NCI-H187 (cell line): ENCODE measurements at places on chromosomes 3 and 15.
A peak's percentile ranks its signal among the peaks of the same experiment; 100 is the strongest.

DNA sequence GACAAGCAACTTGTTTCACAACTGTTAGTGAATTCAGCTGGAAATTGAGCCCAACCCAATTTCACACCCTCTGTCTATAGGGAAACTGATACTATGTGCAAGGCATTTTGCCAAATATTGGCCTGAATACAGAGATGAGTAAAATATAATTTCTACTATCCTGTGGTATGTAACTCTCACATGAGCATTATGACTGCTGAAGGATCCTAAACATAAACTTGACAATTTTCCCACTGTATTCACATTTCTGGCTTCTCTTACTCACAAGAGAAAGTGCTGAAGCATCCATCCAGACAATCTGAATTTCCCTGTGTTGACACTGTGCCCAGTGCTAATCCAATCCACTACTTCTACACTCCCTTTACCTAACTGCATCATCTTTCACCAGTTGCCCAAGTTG lies 28.4 kb downstream of the SERPINI2 start:
- DNase-seq: no peak

DNA sequence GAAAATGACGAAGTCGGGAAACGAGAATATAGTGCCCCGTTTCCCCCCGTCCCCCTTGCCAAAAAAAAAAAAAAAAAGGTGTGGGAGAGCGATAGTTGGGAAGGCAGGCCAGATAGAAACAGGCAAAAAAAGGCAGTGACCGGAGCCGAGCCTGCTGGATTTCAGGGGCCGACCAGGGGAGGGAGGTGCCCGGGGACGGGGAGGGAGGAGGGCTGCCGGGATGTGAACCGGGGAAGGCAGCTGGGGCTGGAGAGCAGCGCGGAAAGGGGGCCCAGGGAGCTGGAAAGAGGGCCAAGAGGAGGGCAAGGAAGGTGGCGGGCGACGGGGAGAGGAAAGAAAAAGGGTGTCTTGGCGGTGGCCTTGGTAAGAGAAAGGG lies 837 bp downstream of the LRRN1 start:
- DNase-seq: no peak

GRCh38 chr3:30628901-30629590 lies 22.6 kb downstream of the TGFBR2 start:
- DNase-seq: no peak

DNA sequence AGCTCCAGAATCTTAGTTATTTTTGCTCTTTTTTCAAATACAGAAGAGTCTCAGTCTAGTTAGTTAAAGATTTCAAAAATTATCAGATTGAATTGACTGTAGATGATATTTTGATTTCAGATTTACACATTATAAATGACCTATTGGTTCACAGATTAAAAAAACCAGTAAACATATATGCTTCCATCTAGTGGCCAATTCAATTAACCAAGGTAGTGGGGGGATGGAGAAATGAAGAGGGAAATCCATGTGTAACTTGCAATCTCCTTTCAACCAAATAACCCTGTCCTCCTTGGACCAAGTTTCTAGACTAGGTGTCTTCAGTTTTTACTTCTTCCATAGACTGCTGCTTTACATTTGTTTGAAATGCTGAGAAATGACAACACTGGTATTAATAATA lies 789.8 kb downstream of the ROBO1 start:
- DNase-seq: no peak

- DNase-seq: no peak
Measured at GRCh38 chr3:105170423-105170822, 196.3 kb upstream of the ALCAM start.

DNA sequence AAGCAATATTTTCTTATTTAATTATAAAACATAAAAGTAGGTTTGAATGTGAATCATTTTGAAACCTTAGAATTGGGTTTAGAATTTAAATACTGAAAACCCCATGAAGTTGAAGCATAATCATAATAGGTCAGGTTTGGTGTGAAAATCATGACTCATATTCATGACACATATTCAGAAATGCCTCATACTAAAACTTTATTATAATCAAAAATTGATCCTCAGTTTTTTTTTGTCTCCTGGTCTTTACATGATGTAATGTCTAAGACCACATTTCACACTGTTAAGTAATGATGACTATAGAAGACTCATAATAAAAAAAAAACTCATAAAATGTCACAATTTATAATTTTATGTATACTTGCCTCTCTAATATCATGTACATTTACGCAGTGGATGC lies 190.4 kb downstream of the FOXP1 start:
- DNase-seq: no peak

DNA sequence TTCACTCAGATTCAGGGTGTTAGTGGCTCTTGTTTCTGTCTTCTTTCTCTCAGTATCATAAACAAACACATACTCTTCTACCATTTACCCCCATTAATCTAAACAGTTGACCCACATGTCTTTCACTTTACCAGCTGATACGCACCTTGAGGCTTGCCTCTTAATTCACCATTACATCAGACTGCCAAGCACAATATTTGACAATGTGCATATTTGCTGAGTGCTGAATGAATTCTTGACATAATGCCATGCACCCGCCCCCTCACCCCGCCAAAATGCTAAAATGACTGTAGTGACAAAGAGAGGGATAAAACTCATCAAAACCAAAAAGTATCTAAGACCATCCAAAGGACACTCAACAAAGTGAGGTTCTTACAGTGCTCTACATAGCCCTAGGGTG lies 57.4 kb downstream of the NGLY1 start:
- no peak for DNase-seq

DNA sequence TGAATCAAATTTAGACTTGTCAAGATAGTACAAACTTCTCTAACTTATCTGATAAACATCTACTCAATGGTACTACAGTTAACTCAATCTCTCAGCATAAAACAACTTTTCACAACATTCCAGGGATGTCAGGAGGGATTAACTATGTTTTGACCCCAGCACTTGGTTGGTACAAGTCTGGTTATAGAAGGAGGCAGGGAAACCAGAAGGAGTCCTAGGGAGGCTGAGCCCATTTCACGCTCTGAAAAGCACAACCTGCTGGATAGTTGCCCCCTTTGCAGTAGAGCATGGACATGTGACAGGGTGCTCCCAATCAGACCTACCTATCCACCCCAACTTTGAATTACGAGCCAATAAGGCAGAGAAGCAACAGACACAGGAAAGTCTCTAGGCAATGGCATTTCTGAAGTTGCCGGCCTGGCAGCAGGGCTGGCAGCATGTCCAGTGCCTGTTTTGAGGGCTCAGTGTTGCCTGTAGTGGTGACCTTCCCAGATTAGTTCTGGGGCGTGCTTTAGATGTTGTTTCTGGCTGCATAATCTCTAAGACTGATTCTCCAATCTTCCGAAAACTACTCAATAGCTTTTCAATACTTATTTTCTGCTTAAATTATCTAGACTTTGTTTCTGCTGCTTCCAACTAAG lies 8.2 kb downstream of the ANKUB1 start:
- no peak for DNase-seq

GRCh38 chr3:125594125-125594524 lies 1.2 kb downstream of the OSBPL11 start:
- no peak for DNase-seq

DNA sequence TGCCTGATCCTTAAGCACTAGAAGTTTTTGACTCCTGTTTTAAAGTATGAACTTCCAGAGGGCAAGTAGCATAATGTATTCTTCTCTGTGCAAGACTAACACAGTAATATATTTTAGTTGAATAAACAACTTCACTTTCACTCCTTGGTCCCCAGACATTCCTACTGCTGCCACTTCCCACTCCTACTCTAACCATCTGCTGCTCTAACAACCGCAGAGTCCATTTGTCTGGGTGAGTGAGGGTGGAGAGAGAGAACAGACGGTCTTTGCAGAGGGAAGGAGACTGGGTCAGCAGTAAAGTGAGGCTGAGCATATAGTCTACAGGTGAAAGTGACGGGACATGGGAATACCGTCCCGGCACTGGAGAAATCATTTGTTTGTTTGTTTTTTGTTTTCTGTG lies 301.0 kb upstream of the SLCO3A1 start:
- DNase-seq: no peak

- no peak for DNase-seq
Measured at GRCh38 chr3:134796281-134797056, 1.4 kb downstream of the EPHB1 start.

DNA sequence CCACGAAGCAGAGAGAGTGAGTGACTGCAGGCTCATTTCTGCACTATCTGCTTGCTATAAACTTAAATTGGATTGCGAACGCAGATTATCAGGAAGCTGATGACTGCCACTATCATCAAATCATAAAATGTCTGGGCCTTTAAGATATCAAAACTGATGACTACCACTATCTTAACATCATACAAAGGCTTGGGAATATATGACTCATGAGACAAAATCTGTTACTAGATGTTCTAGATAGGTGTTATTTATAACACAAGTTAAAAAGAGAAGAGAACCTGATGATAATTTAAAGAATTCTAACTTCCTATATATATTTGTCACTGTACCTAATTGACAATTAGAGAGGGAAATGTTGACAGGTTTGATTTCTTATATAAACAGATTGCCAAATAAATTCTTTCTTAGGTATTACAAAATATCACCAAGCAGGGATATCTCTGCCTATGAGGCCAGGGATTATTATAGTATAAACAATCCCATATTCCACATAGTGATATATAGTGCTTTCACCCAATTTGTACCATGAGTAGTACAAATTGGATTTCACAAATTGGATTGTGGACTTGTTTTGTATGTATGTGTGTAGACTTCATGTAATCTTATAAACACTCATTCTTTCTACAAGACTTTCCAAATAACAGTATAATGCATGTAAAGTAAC lies 1157.2 kb downstream of the ROBO1 start:
- no peak for DNase-seq

DNA sequence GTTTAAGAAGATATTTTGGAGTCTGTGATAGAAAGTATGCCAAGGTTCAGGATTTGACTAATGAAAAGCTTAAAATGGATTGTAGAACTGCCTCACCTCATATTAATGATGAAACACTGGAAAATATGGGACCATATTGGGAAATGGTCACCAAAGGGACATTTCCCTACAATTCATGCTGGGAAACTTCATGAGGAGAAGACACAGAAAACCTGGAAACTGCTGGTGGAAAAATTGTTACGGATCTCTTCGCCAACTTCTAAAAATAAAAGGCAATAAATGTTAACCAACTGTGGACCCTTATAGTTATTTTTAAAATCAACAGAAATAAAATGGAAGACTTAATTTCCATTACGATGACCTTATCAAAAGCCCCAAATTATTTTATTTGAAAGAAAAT lies 97.6 kb upstream of the FRMD4B start:
- DNase-seq: no peak

GRCh38 chr3:171770689-171771620 lies 39.3 kb downstream of the PLD1 start:
- no peak for DNase-seq

DNA sequence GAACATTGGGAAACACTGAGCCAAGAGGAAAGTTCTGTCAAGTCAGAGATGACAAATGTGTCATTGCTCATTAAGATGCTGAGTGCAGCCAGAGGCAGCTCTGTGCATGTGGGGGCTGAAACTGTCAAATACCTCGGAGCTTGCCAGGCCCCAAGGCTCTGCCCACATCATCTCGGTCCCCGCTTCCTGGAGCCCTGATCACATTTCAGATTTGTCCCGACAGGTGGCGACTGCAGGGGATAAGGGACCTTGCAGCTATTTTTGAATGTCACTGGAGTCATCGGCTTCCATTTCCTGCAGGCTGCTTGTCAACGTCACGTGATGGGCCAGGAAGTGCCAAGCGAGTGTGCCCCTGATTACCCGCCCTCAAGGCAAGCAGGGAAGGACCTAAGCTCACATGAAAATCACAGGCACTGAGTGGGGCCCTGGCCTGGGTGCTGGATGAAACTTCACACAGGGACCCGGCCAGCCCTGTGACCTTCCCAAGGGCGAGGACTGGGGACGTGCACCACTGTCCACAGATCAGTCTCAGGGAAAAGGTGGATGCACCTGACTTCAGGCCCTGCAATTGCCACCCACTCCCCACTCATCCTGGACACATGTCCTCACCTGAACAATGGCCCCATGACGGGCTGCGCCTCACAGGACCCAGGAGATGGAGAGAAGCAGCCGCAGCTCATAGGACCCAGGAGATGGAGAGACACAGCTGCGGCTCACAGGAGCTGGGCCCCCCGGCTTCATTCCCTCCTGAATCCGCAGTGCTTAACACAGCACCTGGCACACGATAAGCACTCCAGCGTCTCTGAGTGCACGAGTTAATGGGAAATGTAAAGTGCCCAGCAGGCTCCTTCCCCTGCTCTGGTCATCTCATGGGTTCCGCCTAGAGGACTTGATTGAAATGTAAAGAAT lies 73.4 kb downstream of the NUP210 start:
- peak; percentile 52 for DNase-seq

DNA sequence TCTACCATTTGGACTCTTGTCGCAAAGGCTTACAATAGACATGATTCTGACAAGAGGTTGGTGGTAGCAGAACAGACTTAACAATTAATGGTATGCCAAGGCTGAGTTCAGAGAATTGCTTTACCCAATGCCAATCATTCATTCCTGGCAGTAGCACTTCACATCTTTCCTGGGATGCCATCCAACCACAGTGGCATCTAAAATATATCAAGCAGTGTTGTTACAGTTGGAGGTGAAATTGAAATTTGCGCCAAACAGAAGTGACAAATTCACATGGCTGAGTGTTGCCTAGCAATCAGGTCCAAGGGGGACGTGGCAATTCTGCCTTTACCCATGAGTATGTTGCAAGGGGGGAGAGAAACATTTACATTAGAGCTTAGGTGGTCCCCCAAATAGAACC lies 21.0 kb upstream of the DPH6 start:
- no peak for DNase-seq

- no peak for DNase-seq
Measured at GRCh38 chr3:158819282-158819681, 17.4 kb downstream of the MFSD1 start.
